ENCODE measurements at places on chromosomes 5 and 9. TPM values are rescaled to one million over a fixed set of nuclear protein-coding genes. Genes with fewer than 3 reads are reported as not detected.

DNA sequence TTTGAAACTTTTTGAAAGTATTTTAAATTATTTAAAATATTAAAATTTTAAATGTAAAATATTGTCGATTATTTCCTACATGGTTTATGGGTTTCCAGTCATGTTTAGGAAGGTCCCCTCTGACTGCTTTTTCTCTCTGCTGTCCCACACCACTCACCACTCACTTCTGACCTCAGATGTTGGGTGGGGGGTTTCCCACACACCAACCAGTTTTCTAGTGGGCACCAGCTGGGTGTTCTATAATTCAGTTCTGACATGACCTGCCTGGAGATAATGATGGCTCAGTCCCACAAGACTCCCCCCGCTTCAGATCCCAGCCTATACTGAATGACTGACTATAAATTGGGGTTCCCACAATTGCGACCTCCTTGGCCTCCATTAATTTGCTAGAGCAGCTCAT lies 310.4 kb downstream of the GADD45G start:
- no peak for DNase-seq

Gene FOXD4L4
- 0.10 TPM for total RNA-seq

- no peak for DNase-seq
Observed at GRCh38 chr5:102937894-102938293, 182.0 kb downstream of the GIN1 start.

DNA sequence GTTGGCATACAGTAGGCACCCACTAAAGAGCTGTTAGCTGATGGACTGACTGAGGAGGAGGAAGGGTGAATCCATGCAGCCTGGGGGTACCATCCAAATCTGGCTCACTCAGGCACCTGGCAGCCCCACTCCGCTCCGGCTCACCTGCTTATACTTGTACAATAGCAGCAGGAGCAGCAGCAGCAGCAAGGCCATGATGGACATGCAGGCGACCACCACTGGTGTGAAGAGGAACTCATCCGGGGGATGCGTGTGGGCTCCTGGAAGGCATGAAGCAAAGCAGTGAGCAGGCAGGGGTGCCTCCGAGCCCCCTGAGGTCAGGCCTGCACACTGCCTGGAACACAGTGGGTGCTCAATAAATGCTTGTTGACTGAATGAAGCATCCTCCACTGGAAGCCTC lies 18.3 kb downstream of the CSF1R start:
- DNase-seq, result no peak

DNA sequence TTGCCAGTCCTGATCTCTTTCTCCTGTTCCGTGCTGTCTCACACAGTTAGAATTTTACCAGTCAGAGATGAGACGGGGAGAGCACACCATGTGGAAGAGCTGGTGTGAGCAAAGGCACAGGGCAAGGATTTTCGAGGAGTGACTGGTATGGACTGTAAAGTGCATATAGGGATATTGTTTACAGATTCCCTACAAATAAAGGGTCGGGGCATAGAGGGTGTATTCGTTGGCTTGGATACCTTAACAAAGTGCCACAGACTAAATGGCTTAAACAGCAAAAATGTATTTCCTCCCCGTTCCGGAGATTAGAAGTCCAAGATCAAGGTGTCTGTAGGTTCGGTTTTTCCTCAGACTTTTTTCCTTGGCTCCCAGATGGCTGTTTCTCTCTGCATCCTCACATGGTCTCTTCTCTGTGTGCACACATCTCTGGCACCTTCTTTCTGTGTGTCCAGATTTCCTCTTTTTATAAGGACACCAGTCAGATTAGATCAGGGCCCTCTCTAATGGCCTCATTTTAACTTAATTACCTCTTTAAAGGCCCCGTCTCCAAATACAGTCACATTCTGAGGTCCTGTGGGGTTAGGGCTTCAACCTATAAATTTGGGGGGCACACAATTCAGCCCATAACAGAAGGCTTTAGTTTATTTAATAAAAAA lies 23.4 kb downstream of the CYFIP2 start:
- DNase-seq, result no peak

Gene CDH10
- not detected for total RNA-seq

DNA sequence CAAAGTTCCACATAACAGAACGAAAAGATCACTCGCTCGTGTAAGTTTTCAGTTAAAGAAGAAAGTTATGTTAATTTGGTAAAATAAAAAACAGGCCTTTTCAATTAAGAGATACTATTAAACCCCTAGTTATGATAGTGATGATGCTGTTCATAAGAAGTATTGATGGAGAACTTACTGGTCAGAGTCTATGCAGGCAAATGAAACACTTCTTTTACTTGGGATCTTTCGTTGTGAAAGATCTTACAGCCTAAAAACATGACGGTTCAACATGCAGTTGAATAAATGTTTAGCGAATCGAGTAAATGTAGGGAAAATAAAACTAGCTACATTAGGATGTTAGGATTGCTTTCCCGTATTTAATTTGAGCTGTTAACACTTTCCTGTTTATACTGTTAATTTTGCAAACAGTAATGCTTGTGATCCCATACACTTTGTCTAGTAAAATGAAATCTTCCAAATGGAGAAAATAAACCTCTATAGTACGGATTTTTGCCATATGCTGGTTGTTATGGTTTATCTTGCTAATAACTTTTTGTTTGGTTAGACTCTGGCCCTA lies 2.0 kb downstream of the RHOBTB3 start:
- no peak for DNase-seq

- DNase-seq, result peak; percentile 53
Observed at GRCh38 chr5:76715736-76716455, at the start of gene F2R. TSS of gene F2R (plus strand) at chr5:76716126. CDS start at chr5:76716308, 182 bp downstream.

Gene TRIP13
- 44.6 TPM for total RNA-seq

Gene TOPORS
- total RNA-seq, result 21.1 TPM

Gene HTR4
- not detected for total RNA-seq

Gene PLPP7
- 0.35 TPM for total RNA-seq

DNA sequence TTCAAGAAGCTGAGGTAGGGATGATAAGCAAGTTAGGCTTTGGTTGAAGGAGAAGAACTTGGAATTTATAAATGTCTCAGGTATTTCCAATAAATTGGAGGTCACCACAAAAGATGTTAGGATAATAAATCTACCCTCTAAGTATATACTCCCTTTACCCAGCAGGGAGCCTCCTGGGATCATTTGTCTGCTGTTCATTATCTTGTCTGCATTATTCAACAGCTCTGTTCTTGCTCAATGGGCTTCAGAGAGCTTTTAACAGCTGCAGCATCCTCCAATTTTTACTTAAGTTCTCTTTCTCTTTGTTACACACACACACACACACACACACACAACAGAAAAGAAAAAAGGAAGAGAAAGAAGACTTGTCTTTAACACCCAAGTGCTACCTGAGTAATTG lies 51.7 kb upstream of the VPS13A start:
- DNase-seq, result no peak

- DNase-seq, result no peak
Observed at GRCh38 chr9:75051285-75051684, 23.2 kb upstream of the CARNMT1 start.

DNA sequence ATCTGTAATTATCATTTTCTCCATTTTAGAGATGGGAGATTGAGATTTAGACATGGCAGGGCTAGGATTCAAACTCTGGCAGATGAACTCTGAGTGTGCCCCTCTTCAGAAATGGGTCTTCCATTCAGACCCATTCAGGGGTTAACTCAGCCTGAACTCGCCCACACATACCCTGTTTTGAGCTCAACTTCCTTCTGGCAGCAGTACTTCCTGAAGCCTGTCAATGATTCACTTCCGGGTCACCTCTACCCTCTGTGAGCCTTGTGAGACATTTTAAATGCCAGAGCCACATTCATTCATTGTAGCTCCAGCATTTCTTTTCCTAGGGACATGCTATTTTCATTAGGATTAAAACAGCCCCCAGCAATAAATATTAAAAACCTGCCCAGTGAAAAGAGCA lies 209.3 kb upstream of the SLC24A2 start:
- no peak for DNase-seq

GRCh38 chr9:136942881-136943230 lies 1.7 kb downstream of the FBXW5 start:
- no peak for DNase-seq

Gene FST
- 0.22 TPM for total RNA-seq

DNA sequence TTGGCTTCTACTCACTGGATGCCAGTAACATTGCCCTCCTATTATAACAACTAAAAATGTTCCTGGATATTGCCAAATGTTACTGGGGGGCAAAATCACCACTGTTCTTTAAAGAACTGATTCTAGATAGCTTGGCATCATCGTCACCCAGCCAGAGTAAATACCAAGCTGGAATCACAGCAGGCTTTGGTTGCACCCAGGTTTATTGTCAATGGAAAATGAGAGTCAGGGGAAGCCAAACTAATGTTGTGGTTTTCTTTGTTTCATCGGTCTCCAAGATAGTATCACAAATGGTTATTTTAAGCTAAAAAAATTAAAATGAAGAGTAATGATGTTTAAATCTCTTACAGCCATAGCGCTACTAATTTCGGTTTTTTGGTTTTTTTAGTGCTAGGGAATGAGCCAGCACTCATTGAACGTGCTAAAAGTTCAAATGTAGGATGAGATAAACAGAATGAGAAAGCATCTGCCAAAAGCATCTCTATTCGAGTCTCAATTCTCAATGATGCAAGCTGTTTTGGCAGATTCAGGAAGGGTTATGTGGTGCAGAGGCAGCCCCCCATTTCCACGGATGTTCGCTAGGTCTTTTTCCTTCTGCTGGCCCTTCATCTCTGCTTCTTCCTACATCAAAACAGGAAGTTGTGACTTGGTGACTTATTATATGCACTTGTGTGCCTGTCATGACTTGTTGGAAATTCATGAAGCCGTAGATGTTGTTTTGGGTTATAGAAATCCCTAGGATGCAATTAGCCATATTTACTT lies 558.0 kb downstream of the EBF1 start:
- peak; percentile 11 for DNase-seq

Measured in activated naive CD8-positive, alpha-beta T cell treated with anti-CD3 and anti-CD28 coated beads for 36 hours (primary cell).